Iris pigment epithelial cell (primary cell): ENCODE measurements at places on chromosomes 2 and 18.
A peak's percentile ranks its signal among the peaks of the same experiment; 100 is the strongest.

- DNase-seq = no peak
These were observed 17.0 kb downstream of the HNRNPA3 start for GRCh38 chr2:177229442-177230242.

GRCh38 chr2:197996583-197996982 is 192.2 kb downstream of the PLCL1 start:
- no peak for DNase-seq

DNA sequence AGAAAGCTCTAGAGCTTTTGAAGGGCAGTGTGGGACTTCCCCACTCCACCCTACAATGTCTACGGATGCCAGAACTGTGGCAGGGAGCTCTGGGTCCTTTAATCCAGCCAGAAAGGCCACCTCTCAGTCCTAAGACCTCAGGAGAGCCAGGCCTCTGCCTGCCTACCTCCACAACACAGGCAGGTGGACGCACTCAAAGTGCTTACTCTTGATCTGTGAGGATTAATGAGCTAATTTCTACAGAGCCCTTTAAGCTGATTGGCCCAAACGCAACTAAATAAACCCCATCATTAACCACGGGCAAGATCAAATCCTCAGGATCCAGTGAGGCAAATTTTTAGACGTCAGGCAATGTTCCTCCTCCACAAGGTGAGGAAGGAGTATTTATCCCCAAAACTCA is 8.1 kb downstream of the STK39 start:
- no peak for DNase-seq

GRCh38 chr2:20427931-20428526 is 18.8 kb upstream of the RHOB start:
- DNase-seq = no peak

DNA sequence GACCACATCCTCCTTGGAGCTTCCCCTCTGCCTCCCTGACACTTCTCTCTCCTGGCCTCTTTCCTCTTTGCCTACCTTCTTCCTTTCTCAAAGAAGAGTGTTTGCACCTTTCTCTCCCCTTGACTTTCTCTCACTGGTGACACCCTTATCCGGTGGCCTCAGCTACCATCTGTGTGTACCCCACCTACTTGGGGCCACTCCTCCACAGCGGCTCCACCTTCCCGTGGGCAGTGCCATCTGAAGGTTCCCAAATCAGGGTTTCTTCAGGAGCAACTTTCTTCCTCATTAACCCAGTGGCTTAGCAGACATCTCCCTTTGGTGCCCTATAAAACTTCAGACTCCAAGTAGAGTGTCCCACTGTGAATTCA is 5.3 kb upstream of the NCL start:
- no peak for DNase-seq

GRCh38 chr2:26618611-26619010 is 22.6 kb downstream of the CIB4 start:
- no peak for DNase-seq

DNA sequence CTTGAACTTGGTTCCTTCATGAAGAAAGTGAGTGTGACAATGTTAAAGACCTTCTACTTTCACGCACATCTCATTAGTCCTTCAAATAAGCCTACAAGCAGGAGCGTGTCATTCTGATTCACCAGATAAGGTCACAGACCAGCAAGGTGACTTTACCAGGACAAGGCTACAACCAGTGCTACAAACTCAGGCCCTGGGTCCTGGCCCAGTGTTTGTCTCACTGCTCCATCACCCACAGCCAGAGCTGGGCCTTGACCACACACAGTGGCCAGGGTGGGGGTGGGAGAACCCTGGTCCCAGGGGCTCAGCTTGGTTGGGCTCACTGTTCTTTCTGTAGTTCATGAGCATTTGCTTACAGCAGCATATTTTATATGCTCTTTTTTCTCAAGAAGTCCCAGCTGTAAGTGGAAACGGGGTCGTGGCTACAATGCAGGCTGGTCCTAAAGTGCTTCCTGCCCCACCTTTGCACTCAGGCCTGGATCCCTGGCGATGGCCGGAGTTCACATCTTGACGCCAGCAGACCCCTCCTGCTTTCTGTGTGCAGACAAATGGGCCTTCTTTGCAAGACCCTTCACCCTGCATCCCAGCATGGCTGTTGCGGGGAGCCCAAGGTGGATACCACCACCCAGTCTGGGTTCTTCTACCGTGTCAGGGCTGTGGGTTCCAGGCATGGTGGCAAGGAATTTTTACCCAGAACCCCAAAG is 153.6 kb upstream of the EPAS1 start:
- DNase-seq = no peak

GRCh38 chr2:43127208-43127940 is 99.0 kb downstream of the ZFP36L2 start:
- DNase-seq = peak; percentile 37

DNA sequence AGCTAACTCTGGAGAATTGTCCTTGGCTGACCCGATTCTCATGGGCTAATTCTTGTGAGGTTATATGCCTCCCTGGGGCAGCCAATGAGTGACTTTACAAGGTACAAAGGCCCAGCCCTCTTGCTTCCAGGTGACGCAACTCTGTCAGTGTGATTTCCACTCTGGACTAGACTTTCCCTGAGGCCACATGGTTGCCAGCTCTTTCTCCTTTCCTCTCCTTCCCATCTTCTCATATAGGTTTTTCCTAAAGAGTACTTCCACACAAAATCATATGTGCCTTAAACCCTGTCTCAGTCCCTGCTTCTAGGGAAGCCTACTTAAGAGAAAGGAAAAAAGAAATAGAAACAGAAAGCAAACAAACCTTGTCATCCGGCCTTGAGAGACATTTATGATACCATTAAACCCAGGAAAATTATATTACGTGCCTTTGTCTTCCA is 226.2 kb upstream of the ZSWIM2 start:
- peak; percentile 23 for DNase-seq

DNA sequence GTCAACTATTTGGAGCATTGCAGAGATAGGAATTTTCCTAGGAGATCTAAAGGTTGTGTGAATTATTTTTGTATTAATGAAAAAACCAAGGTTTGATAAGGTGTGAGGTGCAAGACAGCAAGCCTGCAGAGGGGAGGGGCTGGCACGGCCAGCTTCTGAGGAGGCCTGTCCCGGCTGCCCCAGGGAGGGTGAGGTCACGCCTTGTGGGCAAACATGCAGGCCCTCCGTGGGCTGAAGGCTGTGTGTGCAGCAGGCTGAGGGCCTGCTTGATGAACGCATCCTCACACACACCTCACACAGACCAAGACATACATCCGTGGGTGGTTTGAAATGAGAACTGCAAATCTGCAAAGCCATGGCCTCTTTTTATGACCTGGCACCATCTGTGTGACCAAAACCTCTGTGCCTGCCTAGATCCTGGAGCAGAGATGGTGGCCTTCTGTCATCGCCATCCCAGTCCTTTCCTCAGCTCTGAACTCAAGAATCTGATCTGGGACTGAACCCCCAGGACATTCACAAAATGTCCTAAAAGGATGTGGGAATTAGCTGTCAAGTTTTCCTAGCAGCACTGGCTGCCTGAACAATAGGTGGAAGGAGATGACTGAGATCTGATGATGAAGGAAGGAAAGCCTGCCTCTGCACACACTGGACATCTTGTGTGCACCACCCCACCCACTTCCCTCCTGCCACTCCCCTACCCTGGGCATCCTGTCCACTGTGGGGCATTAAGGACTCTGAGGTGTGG is 102.4 kb upstream of the MGAT4A start:
- no peak for DNase-seq

- no peak for DNase-seq
These were observed 641.4 kb downstream of the BCL11A start for GRCh38 chr2:59912042-59912441.

DNA sequence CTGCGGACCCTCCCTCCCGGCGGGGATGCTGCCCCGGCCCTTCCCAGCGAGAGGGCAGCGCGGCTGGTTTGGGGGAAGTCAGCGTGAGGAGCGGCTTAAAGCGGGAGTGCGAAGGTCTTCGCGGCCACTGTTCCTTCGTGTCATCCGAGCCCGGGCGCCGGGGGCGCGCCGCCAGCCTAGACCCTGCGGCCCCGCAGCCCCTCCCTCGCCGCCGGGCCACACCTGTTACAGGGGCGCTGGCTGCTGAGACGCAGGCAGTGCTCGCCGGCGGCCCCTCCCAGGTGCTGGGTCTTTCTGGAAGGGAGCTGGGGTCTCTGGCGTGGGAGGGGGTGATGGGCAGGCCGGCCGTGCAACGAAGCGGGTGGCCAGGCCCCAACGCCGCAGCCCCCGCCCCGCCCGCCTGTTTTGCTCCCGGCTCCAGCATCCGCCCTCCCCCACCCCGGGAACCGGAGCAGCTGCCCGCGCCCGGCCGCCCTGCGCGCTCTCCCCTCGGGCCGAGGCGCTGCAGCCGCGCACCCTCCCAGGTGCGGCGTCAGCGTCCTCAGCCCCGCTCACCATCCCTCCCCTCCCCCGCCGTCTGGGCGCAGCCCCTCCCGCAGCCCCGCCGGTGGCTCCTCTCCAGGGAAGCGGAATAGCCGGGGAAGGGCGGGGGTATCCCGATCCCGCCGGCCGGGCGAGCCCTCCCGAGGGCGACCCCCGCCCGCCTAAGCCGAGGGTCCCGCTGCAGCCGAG is 727 bp downstream of the KIF1A start:
- no peak for DNase-seq

GRCh38 chr2:25419678-25420242 is 78.0 kb upstream of the DNMT3A start:
- DNase-seq = no peak

DNA sequence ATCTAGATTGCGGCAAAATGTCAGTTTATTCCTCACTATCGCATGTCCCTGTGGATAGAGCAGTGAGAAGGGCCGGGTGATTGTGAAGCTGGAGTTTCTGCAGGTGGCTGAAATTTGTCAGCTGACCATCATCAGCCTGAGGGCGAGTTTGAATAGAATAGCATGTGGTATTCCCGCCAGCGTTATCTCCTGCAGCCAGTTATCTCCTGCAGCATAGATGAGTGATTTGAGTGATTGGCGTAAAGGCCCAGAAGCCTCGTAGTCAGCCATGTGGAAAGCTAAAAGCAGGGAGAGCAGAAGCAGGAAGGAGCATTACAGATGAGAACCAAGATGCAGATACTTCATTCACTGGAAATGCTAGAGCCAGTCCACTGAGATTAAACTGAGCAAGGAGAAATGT is 65.5 kb downstream of the CABLES1 start:
- DNase-seq = no peak

DNA sequence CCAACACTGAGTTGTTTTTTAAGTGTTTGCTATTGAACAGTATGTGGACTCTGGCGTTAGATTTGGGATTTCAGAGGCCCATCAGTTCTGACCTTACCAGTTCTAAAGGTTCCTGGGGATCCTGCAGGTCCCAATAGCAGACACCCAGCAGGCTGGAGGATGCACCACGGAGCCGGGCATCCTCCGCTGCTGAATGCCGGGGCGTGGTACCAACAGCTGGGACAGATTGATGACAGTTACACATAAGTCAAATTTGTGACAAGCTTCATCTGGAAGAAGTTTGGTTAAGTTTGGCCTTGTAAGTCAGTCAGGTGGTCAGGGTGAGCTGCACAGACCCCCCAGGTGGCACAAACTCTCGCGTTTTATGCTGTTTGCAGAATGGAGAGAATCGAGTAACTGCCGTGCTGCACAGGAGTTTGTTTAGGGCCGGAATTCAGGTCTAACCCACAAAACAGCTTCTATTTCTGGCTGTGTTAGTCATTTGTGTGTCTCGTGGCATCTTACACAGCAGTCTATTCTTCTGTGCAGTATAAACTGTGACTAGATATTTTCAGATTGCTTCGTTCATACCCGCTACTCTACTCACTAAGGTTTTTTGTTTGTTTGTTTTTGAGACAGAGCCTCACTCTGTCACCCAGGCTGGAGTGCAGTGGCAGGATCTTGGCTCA is 19.2 kb downstream of the CTDP1 start:
- DNase-seq = peak; percentile 49

DNA sequence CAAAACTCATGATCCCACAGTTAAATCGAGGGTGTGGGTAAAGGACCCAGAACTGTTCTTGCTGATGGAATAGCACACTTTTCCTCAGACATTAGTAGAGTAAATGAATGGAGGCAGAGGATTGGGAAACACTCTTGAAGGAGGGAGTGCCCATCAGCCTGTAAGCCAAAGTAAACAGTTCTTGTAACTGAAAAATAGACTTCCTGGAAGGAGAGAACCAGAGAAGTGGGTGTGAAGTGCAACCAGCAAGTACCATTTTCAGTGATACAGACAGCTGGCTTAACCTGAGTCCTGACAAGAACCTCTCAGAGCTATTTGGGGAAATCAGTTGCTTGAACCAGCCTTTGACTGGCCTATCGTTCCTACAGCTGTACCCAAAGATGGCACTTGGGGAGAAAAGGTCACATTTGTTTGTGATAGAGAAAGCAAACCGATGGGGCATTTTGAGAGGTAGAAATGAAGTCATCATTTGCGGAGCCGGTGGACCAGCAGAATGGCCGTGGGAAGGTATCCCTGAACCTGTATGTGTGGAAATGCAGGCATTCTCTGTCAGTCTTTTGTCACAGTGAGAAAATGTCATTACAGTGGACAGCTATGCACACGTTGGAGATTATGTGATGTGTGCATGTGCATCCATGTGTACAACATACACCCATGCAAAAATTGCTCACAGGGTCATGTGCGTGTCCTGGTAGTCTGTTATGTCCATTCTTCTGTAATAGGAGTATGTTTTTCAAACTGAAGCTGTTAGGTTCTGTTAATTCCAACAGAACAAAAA is 17.8 kb downstream of the CRIM1 start:
- DNase-seq = peak; percentile 86

- no peak for DNase-seq
These were observed 22.2 kb downstream of the ITGB1BP1 start for GRCh38 chr2:9401059-9401547.

DNA sequence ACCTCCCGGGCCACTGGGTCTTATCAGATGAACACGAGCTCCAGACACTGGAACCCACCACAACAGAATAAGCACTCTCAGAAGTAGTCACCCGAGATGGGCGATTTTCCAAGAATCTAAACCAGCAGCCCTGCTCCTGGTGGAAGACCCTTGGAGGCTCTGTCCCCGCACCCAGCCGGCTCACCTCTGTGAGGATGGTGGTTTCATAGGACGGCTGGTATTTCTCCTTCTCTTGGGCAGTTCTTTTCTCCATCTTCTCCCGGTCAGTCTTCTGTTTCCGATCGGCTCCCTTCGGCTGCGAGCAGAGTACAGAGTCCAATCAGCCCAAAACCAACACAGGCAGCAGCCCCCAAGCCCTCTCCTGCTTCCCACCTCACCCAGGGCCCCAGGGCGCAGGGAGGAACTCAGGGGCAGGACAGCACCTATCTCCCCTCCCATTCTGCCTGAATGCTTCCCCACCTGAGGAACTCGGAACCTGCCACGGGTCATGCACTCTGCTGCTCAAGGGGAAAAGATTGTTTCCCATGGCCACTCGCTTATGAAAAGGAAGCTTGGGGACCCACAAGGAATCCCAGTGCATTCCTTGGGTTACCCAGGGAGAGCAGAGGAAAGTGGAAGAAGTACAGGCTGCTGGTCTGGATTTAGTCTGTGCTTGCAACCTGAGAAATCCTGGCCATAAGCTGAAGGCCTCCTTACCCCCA is 42.7 kb downstream of the TFCP2L1 start:
- no peak for DNase-seq

GRCh38 chr2:203498161-203498560 is 36.9 kb downstream of the RAPH1 start:
- peak; percentile 86 for DNase-seq
